ENCODE measurements at places on chromosomes 6 and 20. TPM values are rescaled to one million over a fixed set of nuclear protein-coding genes. Genes with fewer than 3 reads are reported as not detected.

- DNase-seq = no peak
Measured at GRCh38 chr6:81981812-81982211, 229.3 kb upstream of the TENT5A start.

The PLEKHG1 gene
- polyA plus RNA-seq = 15.6 TPM

GRCh38 chr20:32718749-32719348 is 24.4 kb downstream of the COMMD7 start:
- no peak for DNase-seq

GRCh38 chr6:110322874-110323242 is 35.3 kb downstream of the METTL24 start:
- DNase-seq = no peak

DNA sequence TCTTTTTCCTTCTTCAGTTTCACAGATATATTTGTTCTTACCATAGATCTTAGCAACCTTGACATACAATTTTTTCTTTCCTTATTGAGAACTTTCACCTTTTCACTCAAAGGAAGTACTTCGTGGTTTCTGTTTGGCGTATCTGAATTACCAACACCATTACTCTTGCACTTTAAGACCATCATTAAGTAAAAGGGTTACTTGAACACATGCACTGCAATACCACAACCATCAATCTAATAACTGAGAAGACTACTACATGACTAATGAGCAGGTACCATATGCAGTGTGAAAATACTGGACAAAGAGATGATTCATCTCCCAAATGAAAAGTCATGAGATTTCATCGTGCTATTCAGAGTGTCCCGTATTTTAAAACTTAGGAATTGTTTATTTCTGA is 21.7 kb upstream of the SENP6 start:
- DNase-seq = no peak

- no peak for DNase-seq
Measured at GRCh38 chr6:9523462-9523861, 891.4 kb downstream of the TFAP2A start.
